ENCODE measurements at places on chromosomes 3 and 15.

- no peak for DNase-seq
These were observed 72.3 kb upstream of the ICE2 start for GRCh38 chr15:60551147-60551780.

GRCh38 chr3:140823106-140823505 lies 118.5 kb upstream of the SLC25A36 start:
- DNase-seq, result no peak

- DNase-seq, result no peak
These were observed 44.9 kb downstream of the GJD2 start for GRCh38 chr15:34709866-34710265.

- DNase-seq, result no peak
These were observed 78.4 kb downstream of the NR2E3 start for GRCh38 chr15:71888797-71889196.
